ENCODE measurements at places on chromosomes 2 and 18.

DNA sequence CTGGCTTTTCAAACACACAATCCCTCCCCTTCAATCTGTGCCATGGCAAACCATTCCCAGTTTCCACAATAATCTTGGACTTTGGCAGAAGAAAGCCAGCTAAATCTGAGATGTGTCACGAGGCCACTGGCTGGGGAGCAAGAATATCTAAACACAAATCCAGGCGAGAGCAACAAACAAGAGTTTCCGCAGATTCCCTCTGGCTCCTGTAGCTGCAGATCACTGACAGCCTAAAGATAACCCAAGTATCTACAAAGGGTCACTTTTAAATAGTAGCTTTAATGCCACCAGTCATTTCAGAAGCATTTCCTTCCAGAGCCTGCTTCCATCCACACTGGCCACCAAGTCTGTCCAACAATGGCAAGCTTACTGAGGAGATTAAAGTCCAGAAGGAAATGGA lies 86.9 kb downstream of the ACVR1 start:
- no peak for DNase-seq

DNA sequence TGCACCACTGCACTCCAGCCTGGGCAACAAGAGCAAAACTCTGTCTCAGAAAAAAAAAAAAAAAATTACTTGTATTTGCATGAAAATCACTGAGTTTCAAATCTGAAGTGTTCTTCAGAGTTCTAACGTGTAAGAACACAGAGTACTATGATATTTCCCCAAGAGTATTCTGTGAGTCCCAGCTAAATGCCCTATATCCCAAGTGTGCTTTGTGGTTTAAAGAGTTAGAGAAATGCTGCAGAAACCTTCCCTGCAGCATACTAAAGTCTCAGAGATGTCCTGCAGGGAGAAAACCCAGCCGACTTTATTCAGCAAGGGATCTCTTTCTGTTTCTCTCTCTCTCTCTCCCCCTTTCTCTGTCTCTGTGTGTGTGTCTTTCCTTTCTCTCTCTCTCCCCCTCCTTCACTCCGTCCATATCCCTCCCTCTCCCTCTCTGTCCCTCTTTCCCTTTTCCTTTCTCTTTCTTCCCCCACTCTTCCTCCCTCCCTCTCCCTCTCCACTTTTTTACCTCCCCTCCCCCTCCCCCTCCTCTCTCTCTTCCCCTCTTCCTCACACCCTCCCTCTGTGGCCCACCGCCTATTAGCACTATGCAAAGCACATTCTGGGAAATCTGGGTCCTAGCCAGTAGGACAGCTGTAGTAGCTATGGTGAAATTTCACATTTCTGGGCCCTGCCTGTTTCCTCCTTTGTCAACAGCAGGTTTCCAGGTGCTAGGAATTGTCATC lies 54.2 kb downstream of the ACTR2 start:
- DNase-seq = no peak

- no peak for DNase-seq
These were observed 9.0 kb upstream of the NBAS start for GRCh38 chr2:15570104-15570503.

- no peak for DNase-seq
These were observed 18.4 kb upstream of the VIT start for GRCh38 chr2:36677996-36678605.

DNA sequence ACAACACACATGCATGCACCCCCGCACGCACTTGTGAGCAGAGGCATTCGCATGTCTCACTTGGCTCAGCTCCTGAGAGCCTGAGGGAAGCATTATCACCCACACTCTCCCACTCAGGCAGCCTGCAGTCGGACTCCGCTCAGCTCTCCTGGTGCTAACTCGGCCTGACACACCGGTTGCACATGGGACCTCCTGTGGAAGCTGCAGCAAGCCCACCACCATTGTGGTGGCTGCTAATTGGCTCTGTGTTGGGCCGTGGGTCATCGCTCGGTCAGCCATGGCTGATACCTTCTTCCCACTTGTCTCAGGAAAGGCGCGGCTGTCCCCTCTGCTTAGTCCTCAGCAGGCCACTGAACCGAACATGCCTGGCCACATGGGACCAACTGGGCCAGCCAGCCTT lies 13.7 kb upstream of the TEX261 start:
- no peak for DNase-seq

DNA sequence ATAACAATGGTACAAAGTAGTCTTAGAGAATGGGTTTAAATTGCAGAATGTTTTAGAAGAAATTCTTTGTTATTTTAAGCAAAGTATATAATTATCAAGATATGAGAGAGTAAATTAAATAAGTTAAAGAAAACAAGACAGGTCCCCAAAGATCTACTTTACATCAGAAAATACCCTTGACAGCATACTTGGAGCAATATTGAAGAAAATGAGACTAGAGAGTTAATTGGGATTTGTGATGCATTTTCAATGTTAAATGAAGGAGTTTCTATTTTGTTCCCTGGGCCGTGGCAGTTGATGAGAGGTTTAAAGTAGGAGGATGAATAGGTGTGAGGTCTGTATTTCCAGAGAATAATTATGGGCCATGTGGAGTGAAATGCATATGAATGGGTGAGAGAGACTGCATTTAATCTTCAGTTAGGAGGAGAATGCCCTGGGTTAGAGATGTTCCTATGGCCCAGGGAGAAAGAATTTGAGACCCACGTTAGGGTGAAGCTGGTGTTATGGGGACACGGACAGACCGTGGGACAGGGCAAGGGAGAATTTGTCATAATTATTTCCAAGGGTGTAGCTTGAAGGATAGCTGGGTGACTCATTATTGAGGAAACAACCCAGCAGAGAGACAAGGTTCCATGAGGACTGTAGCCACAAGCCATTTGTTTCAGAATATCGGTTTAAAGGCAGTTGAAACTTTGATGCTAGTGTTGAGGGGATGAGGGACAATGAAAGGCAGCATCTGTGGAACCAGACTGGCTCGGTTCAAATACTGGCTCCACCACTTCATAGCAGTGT lies 22.7 kb downstream of the MGAT5 start:
- DNase-seq = no peak

- no peak for DNase-seq
These were observed 17.7 kb upstream of the ACTR3 start for GRCh38 chr2:113872201-113872600.

GRCh38 chr2:210630873-210631560 lies 74.6 kb downstream of the CPS1 start:
- no peak for DNase-seq

DNA sequence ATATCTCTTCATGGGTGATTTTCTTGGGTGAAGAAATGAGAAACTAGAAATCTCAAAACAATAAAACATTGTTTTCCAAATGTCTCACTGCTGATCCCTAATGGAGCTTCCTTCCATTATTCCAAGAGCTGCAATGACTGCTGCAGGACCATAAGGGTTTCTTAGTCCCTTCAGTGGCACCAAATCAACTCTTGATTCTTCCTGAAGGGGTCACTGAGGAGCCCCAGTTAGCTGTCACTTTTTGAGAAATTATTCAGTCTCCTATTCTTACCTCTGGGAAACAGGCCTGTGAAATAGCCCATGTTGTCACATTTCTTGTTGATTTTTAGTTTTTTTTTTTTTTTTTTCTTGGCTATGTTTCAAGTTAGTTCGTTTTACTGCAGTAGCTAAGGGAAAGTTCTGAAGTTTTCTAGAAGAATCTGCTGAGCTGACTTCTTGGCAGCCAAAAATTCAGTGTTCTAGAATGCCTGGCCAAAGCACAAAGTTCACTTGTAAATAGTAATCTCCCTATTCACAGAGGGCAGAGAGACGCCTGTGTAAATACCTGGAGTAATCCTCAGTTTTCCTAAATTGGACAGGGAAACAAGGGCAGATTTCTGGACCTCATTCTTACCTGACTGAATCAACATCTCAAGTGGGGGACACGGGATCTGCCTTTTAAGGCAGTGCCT lies 480.0 kb downstream of the RIT2 start:
- DNase-seq = no peak

GRCh38 chr18:61368001-61368400 lies 34.8 kb downstream of the CDH20 start:
- DNase-seq = no peak
